ENCODE measurements at places on chromosomes 6 and 20.

DNA sequence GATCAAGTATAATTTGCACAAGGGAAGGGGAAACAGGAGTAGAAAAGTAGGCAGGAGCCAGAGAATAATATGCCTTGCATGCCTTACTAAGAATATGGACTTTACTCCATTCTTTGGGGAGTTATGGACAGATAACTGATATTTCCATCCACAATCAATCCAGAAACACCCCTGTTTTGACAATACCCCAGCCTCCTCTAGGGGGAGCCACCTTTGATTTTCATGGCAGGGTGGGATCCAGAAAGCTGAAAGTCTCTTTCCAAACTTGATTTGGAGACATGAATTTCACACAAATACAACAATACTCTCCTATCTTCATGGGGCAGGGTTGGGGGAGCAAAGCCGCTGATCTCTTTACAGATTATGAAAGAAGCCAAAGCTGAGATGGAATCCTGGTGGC, 404.1 kb downstream of the FOXA2 start:
- no peak for DNase-seq

DNA sequence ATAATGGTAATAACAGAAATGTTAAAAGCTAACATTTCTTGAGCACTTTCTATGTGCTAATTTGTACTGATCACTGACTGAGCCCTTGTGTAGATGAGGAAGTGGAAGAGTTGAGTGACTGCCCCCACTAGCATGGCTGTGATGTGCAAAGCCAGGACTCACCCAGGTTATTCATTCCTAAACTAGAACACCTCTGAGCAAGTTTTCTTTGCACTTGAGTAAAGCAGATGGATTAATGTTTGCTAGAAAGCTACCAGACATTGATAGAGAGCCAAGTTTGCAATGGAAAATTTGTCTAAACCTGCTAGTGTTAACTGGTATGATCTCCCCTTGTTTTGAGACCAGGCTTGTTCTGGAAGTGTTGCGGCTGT, 467.4 kb upstream of the PLCB4 start:
- no peak for DNase-seq

GRCh38 chr20:48393737-48394314, 434.0 kb downstream of the PREX1 start:
- no peak for DNase-seq

- DNase-seq: no peak
Measured at GRCh38 chr6:7543789-7544424, 2.4 kb downstream of the DSP start.

GRCh38 chr20:45779011-45779915, 12.4 kb downstream of the WFDC3 start:
- no peak for DNase-seq

DNA sequence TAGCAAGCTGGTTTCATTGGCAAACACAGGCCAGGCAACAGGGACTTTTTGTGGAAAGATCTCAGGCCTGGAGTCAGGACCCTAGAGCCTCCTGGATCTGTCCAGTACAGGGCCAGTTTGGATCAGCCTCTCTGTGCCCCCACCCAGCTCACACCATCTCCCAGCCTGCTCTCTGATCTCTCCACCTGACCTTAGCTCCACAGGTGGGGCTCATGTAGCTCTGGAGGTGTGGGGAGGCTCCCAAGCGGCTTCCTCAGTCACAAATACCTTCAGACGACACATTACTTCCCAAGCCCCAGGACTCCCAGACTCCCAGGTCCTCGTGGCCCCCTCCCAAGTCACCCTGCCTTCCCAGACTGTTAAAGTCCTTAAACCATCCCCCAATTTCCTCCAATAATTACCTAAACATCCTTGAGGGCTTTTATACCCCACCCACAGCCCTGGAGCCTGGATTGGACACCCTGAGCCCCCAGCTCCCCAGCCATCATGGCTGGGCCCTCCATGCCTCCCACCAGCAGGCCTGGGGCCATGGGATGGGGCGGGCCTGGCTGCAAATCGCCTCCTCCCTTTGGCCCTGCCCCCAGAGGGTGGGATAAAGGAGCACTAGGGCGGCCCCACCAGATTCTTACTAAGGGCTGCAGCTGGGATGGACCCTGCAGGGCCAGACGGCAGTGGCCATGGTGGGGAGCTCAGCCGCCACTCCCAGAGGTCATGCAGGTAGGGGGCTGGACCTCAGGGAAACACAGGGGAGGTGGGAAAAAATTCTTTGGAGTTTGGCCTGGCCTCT, 15.9 kb upstream of the FANCE start:
- no peak for DNase-seq

DNA sequence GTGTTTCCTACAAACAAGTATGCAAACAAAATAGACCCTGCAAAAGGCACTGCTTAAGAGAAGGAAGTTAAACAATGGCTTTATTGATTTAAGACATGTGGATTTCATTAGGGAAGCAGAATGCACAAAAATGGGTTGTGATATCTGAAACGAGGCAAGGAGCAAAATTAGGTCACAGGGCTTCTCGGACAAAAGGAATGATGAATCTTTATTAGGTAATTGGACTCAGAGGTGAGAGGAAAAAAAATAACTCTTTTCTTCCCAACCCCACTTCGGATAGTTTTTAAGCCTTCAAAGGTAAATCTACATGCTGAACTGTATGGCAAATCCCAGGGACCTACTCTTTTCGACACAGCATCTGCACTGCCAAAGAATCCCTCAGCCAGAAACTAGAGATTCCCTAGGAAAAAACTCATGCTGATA, 183.0 kb upstream of the TAB2 start:
- no peak for DNase-seq
